Spinal cord (tissue), 10 donors: ENCODE measurements at places on chromosomes 3 and 15. TPM values are rescaled to one million over a fixed set of nuclear protein-coding genes. Genes with fewer than 3 reads are reported as not detected.

Gene SLC2A2
- polyA plus RNA-seq = 0.27 TPM

Gene AHSG
- 0.42 TPM for polyA plus RNA-seq

Gene GCNT3
- polyA plus RNA-seq = 0.35 TPM

Gene SCN11A
- polyA plus RNA-seq = 0.81 TPM

GRCh38 chr3:156474560-156475389, 80.1 kb downstream of the SSR3 start:
- no peaks in the 10 kb centered on the region for H3K27me3 ChIP-seq
- H3K4me1 ChIP-seq = no peaks in the 10 kb centered on the region
- DNase-seq = no peak
- no peaks in the 10 kb centered on the region for H3K36me3 ChIP-seq
- H3K27ac ChIP-seq = no peak overlapping the region

DNA sequence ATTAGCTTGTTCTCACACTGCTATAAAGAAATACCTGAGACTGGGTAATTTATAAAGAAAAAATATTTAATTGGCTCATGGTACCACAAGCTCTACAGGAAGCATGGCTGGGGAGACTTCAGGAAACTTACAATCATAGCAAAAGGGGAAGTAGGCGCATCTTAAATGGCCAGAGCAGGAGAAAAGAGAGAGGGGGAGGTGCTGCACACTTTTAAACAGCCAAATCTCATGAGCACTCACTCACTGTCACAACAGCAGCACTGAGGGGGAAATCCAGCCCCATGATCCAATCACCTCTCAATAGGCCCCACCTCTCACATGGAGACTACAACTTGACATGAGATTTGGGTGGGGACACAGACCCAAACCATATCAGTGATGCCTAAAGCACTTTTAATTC, 82.5 kb downstream of the DCLK3 start:
- no peak for DNase-seq
- no peak overlapping the region for H3K4me3 ChIP-seq
- no peak overlapping the region for H3K27ac ChIP-seq
- no peaks in the 10 kb centered on the region for H3K36me3 ChIP-seq
- no peaks in the 10 kb centered on the region for H3K4me1 ChIP-seq

DNA sequence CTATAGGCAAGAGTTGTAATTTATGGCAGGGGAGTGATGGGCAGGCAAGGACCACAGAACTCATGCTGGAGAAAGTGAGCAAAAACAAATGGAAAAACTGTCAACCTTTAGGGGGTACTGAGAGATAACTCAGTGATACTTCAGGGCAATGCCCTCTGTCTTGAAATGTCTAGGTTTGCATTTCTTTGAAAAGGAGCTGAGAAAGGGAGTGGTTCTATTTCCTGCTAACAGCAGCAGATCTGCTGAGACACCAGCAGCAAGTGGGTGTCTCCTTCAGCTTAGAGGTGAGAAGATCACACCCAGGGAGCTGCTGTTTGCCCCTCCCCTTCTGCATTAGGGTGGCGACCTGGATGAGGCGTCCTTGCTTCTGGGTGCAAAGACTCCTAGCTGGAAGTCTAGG, 42.3 kb upstream of the XIRP1 start:
- no peaks in the 10 kb centered on the region for H3K4me1 ChIP-seq
- no peak for DNase-seq
- no peak overlapping the region for H3K4me3 ChIP-seq
- no peaks in the 10 kb centered on the region for H3K36me3 ChIP-seq
- no peak overlapping the region for H3K27ac ChIP-seq
- H3K27me3 ChIP-seq = peaks cover 3% of the 10 kb centered on the region

DNA sequence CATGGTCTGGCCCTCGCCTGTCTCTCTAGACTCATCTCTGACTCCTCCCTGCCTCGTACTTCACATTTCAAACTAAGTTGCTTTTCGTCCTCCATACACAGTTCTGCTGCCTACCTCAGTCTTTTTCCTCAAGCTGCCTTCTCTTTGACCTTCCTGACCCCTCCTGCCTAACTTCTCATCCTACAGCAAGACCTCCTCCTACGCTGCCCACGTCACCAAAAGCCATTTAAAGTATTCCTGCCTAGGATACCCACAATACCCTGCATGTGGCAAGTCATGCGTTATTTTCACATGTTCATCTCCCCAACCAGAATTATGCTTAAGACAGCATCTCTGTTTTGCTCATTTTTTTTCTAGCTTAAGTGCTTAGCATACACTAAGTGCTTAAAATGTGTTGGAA, 56.7 kb downstream of the LHFPL4 start:
- peaks cover 19% of the 10 kb centered on the region for H3K4me1 ChIP-seq
- H3K27me3 ChIP-seq = peaks cover 7% of the 10 kb centered on the region
- H3K36me3 ChIP-seq = peaks cover 23% of the 10 kb centered on the region
- DNase-seq = no peak
- H3K27ac ChIP-seq = no peak overlapping the region
